Epithelial cell of proximal tubule (primary cell): ENCODE measurements at places on chromosomes 3 and 15. TPM values are rescaled to one million over a fixed set of nuclear protein-coding genes. Genes with fewer than 3 reads are reported as not detected.

The KLHDC8B gene
- 8.0 and 16.5 TPM in 2 replicates for total RNA-seq

- no peak for DNase-seq
Measured at GRCh38 chr3:32303977-32304881, 65.7 kb downstream of the CMTM8 start.

DNA sequence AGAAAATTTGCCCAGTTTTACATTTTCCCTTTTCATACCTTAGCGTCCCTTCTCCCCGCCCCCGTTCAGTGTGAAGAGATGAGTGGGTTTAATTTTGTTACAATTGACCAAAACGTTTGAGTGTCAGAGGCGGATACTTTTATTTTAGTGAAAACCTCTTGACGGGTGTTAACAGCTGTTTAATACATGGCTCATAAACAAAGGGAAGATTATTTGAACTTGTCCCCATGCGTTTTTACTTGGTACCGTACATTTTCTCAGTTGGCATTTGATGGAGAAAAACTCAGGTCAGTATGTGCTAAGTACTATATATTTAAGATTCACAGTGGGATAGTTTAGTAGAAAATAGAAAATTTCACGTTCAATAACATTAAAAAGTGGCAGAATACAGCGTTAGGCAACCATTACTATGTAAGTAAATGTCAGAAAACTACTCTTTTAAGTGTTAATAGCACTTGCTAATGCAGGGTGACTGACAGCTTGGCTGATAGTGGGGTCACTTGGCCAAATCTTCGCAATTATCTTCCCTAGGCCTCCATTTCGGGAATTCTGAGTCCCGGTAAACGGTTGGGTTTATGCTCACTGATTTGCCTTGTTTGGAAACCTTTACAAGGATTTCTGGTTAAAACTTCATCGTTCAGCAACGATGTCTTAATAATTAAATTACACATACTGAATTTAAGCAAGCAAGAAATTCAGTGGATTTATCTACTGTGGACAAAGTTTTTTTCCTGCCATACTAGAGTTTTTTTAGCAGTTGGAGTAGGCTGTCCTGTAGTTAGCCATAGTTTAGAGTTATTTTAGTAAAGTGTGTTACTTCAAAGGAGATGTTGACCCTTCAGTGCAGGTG lies 4.8 kb downstream of the CHD2 start:
- DNase-seq, result no peak

GRCh38 chr15:95261546-95261945 lies 1030.2 kb downstream of the MCTP2 start:
- DNase-seq, result no peak

GRCh38 chr3:59106085-59106648 lies 56.3 kb upstream of the CFAP20DC start:
- DNase-seq, result no peak

- no peak for DNase-seq
Measured at GRCh38 chr3:97911459-97911858, 60.8 kb downstream of the RIOX2 start.

The ALPK3 gene
- 24.7 and 30.8 TPM in 2 replicates for total RNA-seq

GRCh38 chr3:187662848-187663409 lies 7.3 kb downstream of the SST start:
- no peak for DNase-seq

- DNase-seq, result no peak
Measured at GRCh38 chr3:118526758-118527513, 507.7 kb downstream of the IGSF11 start.

DNA sequence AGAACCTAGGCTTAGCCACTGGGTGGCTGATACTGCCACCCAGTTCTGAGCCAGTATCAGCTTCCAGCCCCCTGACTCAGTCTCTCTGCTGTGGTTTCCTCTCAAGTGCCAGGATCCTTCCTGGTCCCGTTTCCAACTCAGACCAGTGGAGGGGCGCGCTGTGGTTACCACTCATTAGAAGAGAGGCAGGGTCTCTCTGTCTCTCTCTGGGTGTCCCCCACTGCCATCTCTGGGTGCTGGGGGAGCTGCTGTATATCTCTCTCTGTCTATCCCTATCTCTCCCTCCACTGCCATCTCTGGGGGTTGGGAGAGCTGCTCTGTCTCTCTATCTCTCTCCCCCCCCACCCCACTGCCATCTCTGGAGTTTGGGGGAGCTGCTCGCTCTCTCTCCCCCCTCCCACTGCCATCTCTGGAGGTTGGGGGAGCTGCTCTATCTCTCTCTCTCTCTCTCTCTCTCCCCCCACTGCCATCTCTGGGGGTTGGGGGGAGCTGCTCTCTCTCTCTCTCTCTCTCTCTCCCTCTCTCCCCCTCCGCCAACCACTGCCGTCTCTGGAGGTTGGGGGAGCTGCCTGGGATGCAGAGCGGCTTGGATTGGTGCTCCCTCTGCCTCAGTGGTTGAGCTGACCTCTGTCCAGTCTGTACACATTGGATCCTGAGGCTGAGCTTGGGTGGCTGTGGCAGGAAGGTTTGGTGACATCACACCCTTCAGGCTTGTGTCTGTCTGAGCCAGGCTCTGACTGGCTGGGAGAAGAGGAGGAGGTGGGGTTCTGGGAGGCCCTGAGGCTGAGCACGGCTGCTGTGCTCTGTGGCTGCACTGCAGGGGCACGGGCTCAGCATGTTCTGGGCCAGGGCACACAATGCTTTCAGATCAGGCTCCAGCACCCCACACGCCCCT lies 98.9 kb downstream of the APBA2 start:
- no peak for DNase-seq

- no peak for DNase-seq
Measured at GRCh38 chr15:47652328-47652727, 65.0 kb upstream of the SEMA6D start.

- DNase-seq, result no peak
Measured at GRCh38 chr15:70212963-70213315, 115.2 kb upstream of the TLE3 start.

GRCh38 chr3:126558336-126559071 lies at the start of gene C3orf22:
C3orf22 (minus strand) TSS chr3:126558932; CDS start chr3:126553390, 5,542 bp downstream.
- no peak for DNase-seq

The ATRIP gene
- 5.9 and 9.8 TPM in 2 replicates for total RNA-seq

DNA sequence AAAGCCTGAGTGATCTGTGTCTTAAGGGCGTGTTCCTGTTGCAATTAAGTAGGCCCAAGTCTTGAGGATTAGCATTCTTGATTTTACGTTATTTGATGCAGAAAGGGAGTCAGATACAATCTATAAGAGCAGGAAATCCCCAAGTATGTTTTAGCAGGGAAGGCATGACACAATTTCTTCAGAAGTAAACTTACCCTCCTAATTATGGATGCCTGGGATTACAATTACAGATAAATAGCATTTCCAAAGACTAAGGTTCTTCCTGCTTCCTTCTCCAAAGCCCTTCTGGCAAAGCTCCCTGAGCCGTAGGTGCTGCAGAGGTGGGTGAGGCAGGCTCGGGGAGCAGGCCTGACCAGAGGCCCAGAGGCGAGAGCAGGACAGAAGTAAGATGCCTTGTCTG lies 34.9 kb upstream of the ST6GAL1 start:
- DNase-seq, result no peak

DNA sequence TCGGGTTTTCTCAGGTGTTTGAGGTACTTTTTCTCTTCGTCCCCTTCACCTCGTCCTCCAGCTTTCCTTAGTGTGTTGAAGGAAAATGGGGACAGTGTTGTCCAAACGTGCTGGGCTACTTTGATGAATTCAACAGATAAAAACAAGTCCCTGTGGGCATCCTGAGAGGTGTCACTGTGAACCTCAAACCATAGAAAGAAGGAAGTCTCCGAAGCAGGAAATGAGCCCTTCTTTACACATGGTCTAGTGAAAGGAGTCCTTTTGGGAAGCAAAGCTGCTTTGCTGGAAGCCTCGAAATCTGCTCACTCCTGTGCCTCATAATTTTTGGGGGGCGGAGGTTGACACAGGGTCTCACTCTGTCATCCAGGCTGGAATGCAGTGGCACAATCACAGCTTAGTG lies 10.6 kb downstream of the IL17RB start:
- DNase-seq, result no peak

The EPHB3 gene
- total RNA-seq, result 0.07 and 0.92 TPM in 2 replicates

- no peak for DNase-seq
Measured at GRCh38 chr3:99607151-99607550, 31.2 kb upstream of the COL8A1 start.

GRCh38 chr3:167361306-167361705 lies 18.8 kb downstream of the ZBBX start:
- no peak for DNase-seq

DNA sequence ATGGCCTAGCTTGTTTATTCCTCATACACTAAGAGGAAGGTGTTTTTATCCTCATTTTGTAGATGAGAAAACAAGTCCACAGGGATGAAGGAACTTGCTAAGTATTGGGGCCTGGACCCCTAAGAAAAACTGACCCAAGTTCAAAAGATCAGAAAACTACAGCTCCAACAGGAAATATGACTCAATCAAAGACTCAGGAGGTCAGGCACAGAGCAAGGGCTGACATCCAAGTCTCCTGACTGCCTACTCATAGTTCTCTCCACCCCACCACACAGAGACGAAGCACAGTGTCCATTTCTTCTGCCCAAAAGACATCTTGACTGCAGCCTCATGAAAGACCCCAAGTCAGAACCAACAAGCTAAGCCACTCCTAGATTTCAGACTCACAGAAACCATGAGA lies 26.9 kb upstream of the TPM1 start:
- DNase-seq, result peak; percentile 73

The DNAH1 gene
- 0.29 and 0.51 TPM in 2 replicates for total RNA-seq

DNA sequence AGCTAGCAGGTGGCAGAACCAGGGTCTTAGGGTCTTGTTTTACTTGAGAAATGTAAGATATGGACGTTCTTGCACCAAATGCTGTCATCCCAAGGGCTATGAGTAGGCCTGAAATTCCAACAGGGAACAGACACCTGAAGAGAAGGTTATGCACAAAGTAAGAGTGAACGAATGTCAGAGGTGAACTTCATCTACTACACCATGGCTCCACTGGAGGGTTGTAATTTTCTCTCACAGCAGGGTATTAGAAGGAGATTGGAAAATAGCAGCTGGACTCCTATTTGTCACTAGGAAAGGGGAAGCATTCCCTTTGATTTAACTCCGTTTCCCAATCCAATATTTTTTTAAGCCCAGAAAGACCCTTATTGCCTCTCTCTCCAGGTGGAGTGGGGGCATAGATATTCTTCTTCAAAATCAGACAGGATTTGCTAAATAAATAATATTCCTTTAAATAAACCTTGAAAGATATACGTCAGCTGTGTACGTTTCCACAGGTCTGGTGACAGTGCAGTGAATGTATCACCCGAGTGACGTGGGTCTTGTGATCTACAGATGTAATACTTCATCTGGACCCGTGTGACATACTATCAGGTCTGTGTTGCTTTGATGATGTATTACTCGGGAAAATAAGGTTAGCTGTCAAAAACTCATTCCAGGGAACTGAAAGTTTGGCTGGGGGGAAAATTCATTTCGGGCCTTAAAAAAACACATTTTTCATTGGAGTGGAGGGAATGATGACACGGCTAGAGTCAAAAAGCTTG lies 302.6 kb downstream of the CHL1 start:
- DNase-seq, result no peak

DNA sequence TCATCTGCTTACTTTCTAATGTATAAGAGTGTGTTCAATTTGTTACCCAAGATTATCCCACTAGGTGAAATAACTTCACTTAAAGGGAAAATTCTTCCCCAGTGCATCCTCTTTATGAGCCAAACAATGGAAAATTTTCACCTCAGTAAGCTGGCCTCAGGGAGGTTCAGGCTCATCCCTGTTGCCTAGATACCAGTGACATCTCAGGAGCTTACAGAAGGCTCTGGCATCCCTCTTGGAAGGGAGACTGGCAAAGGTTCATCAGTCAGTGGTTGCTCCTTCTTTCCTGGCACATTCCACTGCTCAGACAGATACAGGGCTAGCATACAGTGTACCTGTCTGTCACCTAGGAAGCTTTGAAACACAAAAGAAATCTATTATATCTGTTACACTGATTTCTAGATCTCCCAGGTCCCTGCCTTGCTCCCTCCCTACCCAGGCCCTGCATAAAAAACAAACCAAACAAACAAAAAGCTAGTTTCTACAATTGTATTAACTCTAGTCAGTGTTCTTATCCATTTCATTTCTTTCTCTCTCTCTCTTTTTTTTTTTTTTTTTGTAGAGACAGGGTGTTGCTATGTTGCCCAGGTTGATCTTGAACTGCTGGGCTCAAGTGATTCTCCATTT lies 1.7 kb downstream of the IP6K2 start:
- DNase-seq, result no peak

- DNase-seq, result no peak
Measured at GRCh38 chr3:6921066-6921465, 60.2 kb downstream of the GRM7 start.

- no peak for DNase-seq
Measured at GRCh38 chr3:178392511-178392926, 143.7 kb upstream of the KCNMB2 start.

The SLC6A11 gene
- not detected in 2 replicates for total RNA-seq

DNA sequence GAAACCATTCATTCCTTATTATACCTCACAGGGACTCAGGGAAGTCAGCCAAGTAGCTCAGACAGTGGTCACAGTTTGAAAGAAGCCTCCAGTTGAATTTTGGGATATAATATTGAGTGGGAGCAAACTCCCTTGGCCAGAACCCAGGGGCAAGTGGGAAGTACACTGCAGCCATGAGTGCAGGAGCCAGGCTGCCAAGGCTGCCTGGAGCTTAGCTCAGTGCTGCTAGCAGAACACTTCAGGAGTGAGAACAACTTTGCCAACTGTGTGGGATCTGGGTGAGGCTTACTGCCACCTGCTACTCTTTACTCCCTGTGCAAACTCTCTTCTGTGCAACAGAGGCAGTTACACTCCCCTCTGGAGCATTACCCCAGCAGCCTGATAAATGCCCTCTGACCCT lies 4.6 kb downstream of the OR5K3 start:
- no peak for DNase-seq

DNA sequence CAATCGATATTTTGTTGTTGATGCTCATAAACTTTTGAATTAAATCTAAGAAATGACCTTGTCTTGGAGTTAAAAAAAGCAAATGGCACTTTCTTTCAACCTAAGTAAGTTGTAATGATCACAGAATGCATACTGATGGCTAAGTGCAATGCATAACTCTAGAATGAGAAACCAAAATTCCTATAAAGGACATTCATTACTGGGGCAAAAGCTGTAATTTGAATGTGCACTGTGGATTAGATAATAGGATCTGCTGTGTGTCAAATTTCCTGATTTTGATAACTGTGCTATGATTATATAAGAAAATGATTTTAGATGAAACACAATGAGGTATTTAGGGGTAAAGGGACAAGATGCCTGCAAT lies 14.3 kb downstream of the SIAH2 start:
- no peak for DNase-seq

The PRKAR2A gene
- total RNA-seq, result 23.5 and 30.4 TPM in 2 replicates

- no peak for DNase-seq
Measured at GRCh38 chr3:34842706-34843480, 796.4 kb upstream of the ARPP21 start.

GRCh38 chr3:184582646-184583577 lies 21.3 kb downstream of the EPHB3 start:
- DNase-seq, result no peak
